ENCODE measurements at places on chromosomes 1 and 21.

- DNase-seq, result no peak
These were observed 3.7 kb upstream of the QSOX1 start for GRCh38 chr1:180150982-180151381.

GRCh38 chr1:172950528-172950927 is 100.2 kb downstream of the TNFSF18 start:
- no peak for DNase-seq

- DNase-seq, result no peak
These were observed 67.6 kb downstream of the KCNN3 start for GRCh38 chr1:154802336-154802969.

GRCh38 chr1:172453153-172453545 is 9.3 kb upstream of the PIGC start:
- DNase-seq, result no peak

DNA sequence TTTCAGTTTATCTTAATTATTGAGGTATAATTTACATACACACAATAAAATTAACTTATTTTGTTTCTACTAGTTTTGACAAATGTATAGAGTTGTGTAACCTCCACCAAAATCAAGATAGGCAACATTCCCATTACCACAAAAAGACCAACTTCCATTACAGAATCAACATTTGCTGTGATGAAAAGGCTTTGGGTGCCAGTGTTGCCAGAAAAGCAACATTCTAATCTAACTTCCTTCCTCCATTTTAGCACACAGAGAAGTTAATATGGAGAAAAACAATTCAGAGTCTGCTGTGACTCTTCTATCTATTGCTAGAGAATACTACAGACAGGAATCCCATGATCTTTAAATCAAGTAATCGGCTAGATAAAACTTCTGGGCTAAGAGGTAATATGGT is 245.3 kb downstream of the RERE start:
- DNase-seq, result no peak

DNA sequence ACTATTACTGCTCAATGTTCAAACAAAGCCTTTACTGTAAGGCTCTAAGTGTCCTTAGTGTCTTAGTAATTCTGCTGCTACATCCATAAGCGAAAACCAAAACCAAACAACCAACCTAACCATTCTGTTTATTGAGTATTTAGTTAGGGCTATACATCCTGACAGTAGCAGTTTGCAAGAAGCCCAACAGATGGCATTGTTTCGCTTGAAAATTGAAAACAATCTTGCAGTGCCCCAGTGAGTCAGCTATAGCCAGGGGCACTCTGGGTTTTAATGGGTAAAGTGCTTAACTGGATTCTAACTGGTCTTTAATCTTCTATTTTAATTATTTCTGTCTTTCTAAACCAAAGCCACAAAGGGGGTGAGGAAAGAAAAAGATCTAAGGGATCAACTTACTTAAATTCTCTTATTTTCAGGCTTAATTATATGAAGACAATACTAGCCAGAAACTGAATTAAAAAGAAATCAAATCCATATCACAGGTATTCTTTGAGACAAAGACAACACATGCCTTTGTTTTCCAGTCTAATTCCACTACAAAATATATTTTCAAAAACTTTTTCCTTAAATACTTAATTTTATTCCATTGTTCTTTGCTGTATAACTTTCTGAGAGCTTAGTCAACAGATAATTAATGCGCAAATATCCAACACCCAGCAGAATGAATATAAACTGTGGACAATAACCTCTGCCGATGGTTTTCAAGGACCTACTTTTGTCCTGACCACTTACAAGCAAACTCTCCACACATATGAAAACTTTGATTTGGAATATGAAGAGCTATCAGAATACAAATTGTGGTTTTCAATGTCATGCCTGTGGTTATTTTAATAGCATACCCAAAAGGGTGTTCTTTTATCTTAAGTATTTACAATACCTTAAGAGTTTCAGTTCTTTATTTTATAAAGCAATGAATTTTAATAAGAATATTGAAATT is 15.2 kb downstream of the POGZ start:
- DNase-seq, result peak; percentile 45

GRCh38 chr1:74427681-74428080 is 84.7 kb downstream of the LRRC53 start:
- DNase-seq, result no peak

GRCh38 chr1:14240265-14240664 is 358.2 kb upstream of the KAZN start:
- no peak for DNase-seq

DNA sequence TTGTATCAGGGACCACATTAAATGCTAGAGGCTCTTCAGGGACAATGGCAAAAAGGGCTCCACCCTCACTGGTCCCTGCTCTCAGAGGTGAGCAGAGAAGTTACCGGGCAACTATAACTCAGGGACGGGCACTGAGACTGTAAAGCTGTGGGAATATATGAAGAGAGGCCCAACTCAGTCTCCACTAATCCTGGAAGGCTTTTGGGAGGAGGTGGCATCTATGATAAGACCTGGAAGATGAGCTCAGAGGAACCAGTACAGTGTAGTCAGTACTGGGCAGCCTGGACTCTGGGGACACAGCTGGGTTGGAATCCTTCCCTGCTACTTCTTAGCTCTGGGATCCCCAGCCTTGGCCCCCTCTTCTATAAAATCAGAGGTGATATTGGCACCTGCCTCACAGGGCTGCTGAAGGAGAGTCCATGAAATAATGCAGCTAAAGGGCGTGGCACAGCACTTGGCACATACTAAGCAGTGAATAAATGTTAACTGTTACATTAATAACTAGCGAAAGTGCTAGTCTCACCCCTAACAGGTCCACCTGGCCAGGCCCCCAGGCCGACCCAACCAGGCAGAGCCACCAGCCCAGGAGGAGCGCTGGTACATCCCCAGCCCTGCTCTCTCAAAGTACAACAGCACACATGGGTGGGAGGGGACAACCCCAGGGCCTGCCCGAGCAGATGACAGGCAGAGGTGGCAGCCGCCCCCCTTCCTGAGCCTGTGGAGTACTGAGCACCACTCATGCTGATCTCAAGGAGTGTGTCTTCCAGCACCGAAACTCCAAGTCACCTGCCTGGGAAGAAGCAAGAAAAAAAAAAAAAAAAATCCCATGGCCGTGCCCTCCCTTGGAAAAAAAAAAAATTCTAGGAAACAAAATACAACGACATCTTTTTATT is 62.7 kb downstream of the CASZ1 start:
- peak; percentile 46 for DNase-seq

DNA sequence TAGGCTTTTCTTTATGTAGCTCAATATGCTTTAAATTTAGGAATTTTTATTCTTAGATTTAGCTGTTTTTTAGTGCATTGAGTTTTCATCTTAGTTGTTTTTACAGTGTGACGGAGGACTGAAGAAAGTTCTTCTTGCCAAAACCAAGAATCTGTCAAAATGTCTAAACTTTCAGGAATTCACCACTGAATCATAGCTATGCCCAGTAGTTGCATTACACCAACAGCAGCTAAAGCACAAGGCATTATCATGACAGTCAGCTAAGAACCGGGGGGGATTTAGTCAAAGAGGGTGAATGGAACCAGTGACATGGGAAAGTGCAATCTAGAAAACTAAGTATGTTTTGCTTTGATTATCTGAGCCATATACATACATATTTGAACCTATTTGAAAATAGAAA is 6.5 kb upstream of the C1orf146 start:
- no peak for DNase-seq

DNA sequence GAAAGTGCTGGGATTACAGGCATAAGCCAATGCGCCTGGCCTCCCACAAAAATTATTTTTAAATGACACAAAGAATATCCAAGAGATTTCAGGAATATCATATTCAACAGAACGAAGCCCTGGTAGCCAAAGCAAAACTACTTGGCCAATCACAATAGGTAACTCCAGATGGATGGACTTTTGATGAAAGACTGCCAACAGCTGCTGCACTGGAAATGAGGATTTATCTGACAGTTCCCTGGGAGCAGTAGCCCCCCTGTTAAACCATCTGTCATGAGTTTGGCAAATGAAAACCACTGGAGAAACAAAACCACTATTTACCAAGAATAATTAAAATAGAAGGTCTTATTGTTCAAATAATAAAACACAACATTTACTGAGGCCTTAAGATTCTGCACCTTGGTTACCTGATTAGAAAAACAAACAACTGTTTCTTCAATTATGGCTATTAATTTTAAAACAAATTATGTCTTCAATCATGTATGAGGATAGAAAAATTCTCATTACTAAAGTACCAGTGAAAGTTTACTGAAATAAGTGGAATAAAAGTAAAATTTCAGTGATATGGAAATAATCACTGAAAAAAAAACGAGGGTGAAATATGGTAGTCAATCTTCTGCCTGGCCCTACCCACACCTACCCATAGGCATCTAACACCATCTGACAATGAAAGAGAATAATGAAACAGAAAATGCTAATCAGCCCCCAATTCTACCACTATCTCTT is 34.3 kb upstream of the PSMG1 start:
- no peak for DNase-seq

Measured in head of caudate nucleus (tissue), 42 donors.